ENCODE measurements at places on chromosomes 6 and 20. TPM values are rescaled to one million over a fixed set of nuclear protein-coding genes. Genes with fewer than 3 reads are reported as not detected.

Gene DLL1
- total RNA-seq, result 0.53 TPM

Gene MEI4
- not detected for total RNA-seq

Gene MUC21
- not detected for total RNA-seq

DNA sequence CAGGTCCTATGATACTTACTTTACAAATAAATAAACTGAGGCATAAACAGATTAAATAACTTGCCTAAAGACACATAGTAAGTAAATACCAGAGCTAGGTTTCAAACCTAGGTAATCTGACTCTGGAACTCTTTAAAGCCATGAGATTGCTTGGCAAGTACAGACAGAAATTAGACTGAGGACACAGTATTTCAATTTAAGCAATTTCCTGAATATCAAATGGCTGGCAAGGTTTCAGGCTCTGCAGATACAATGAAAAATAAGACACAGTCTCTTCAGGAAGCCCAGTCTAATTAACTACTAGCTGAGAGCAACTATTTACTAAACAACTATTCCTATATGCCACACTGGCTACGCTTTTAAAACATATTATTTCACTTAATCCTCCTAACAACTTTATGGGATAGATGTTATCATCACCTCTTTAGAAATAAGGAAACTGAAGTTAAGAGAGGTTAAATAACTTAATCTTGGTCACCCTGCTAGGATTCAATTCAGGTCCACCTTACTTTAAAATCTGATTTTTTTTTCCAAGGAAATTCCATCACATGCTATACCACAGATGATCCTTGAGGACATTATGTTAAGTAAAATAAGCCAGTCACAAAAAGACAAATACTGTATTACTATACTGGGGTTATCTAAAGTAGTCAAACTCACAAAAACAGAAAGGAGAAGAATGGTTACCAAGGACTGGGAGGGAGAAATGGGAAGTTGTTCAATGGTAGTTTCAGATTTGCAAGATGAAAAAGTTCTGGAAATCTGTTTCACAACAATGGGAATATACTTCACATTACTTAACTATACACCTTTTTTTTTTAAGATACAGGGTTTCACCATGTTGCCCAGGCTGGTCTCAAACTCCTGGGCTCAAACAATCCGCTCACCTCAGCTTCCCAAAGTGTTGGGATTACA, 4.1 kb downstream of the TRPC4AP start:
- no peak for DNase-seq

DNA sequence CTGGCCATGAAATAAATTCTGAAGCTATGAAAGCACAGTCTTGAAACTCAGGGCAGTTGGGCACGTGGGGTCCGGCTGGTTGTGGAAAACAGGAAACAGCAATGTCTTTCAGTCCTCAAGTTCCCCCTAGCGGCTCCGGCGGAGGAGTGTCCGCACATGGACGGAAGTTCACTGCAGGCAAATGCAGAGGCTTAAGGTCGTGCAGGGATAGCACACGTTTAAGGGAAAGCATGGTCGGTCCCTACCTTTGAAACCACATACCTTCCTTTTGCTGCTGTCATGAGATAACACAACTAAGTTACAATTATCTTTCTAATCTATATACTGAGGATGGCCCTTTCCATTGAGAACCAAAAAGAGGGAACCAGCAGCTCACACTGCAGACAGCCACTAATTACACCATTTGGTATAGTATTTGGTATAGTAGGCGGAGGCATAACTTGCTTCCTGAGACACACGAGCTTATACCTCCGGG, 52.6 kb upstream of the NFATC2 start:
- peak; percentile 57 for DNase-seq

DNA sequence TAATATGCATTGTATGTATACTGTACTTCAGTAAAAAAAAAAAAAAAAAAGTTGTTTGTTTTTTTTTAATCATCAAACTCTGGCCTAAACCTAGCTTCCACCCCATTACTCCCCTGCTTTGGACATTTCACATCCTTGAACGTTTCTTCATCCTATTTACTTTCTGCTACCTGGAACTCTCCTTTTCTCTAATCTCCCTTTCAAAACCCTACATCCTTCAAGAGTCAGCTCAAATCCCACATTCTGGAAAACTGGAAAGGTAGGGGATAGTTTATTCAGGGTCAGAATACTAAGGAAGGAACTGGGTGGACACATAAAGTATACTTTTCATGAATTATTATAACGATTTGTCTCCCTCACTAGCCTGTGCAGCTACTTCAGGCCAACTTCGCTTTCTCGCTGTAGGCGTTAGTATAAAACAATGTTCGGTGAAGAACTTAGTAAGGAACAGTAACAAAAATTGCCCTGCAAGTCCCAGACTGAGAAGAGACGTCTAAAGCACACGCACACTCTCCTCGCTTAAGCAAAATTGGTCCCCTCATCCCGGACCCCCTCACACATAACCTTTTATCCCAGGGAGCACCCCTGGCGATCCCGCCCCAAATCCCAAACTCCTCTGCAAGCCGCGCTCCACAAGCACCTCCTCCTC, 775 bp downstream of the PIGU start:
- DNase-seq, result no peak

Gene ADGRG6
- not detected for total RNA-seq

GRCh38 chr6:43297644-43298564, at the start of gene SLC22A7:
Gene SLC22A7 (plus strand): TSS chr6:43298260. CDS start chr6:43298359, 99 bp downstream.
- DNase-seq, result no peak

DNA sequence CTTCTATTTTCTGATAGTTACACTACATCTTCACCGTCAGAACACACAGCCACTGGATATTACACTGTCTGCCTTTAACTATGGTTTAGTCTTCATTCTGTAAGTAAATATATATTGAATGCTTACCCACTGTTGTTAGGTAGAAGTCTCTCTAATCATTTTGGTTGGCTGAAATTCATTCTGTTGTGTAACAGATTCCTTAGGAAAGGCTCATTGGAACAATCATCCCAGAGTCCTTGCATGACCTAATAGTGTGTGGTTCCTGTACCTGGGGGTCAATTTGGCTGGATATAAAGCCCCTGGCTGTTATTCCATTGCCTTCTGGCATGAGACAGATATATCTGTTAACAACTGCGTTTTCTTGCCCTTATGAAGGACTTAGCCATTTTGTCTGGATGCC, 9.9 kb downstream of the BLOC1S5 start:
- no peak for DNase-seq
